Stimulated activated CD4-positive, alpha-beta T cell treated with anti-CD3 and anti-CD28 coated beads, TNF-alpha, amount 100 ng/mL, for 1 hour (primary cell): ENCODE measurements at places on chromosomes 13 and 19.

DNA sequence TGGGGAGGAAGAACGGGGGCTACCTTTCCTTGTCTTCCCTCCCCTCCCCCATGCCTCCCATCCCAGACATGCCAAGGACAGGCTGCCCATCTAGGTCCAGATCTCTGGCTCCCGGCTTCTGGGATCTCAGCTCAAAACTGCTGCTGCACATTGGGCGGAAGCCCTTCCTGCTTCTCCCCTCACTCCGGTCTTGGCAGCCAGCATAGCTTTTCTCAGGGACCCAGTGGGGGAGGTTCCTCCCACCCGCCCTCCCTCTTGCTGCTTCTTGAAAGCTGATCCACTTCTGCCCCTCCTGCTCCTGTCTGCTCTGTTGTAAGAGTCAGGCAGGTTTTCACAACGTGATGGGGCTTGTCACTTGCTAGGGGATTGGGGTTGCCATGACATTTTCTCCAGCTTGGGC is 21.7 kb upstream of the RNF17 start:
- DNase-seq = no peak

GRCh38 chr13:39417131-39417530 is 185.9 kb downstream of the LHFPL6 start:
- no peak for DNase-seq

GRCh38 chr13:41693434-41693833 is 236.1 kb downstream of the RGCC start:
- DNase-seq = no peak

DNA sequence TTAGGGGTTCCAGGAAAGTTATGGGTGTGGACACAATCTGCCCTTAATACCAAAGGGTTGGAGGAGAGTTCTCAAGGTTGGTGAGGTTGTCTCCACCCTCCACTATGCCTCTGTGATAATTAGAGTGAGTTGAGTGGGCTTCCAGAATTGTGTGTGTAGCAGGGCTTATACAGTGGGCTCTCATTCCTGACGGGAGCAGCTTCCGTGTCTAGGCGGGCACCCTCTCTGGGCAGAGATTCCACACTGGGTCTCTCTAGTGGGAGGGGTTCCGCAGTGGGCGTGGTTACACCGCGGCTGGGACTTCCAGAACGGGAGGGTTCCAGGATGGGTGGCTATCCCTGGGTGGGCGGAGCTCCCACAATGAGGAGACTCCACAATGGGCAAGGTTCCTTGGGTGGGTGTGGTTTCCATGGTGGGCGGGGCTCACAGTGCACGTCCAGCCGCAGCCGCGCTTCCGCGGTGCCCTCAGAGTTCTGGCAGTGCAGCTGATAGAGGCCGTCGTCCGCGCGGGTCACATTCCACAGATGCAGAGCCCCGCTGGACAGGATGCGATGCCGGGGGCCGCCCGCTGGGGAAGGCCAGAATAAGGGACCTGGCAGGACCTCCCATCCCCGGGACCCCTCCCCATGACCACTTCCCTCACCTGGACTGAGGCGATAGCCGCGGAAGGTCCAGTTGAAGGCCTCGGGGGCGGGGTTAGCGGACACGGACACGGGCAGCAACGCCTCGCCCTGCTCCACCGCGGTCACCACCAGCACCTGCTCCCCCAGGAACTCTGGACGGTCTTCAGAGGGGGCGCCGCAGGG is 8.4 kb downstream of the NPHS1 start:
- DNase-seq = no peak
